Urothelium cell line (cell line): ENCODE measurements at places on chromosomes 11 and 22.

GRCh38 chr11:118198370-118198769 is 21.9 kb upstream of the SCN2B start:
- peak; percentile 68 for DNase-seq

DNA sequence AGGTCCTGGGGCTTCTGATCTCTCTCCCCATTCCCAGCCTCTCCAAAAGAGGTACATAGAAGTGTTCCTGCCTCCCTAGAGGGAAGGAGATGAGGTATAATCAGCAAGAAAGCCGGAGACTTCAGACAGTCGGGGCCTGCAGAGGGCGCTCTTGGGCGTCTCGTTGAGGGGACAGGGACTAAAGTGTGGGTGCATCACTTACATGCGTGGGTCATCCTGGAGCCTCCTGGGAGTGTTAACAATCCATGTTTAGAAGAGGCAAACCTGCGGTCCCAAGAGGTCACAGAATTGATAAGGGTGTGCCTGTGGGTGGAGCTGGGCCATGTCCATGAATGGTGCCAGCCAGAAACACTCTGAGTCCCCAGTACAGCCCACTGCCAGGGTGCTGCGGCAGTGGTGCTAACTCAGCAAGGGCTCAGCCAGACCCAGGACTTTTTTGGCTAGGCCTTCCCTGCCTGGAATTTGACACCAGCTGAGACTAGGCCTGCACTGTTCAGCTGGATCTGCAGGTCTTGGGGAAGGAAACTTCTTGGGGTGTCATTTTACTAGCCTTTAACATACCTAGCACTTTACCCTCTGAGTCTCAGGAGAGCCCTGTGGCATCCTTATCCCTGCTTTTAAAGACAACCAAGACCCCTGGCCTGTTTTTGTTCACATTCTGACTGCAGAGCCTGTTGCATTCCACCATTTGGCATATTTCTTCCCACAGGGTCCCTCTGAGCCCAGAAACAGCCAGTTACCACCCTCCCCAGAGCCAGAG is 5.5 kb downstream of the YDJC start:
- DNase-seq = peak; percentile 46

DNA sequence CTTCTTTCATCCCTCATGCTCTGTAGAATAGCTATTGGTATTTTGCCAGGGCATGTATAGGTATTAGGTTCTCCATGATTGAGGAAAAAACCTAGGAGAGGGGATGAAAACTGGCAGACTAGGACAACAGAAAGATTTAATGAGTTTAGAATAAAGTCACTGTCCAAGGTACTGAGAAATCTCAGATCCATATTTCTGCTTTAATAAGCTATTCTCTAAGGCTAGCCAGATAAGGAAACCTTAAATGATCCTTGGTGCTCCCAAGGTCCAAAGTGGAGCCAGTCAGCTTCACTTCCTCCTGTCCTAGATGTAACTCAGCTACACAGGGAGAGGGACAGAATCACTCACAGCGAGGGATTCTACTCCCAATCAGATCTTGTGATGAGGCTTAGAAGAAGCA is 13.7 kb upstream of the CSNK2A3 start:
- no peak for DNase-seq

DNA sequence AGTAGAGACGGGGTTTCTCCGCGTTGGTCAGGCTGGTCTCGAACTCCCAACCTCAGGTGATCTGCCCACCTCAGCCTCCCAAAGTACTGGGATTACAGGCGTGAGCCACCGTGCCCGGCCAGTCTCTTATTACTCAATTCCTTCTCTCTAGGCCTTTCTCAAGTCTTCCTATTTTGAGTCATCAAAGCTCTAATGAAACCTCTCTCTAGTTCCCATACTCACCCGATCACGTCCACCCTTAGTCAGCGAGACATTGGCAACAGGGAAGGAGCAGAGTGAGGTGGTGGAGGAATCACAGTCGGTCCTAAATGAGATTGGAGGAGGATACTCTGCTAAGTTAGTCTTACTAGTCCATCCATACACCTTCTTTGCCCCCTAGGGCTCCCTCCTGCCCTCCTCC is 5.0 kb downstream of the BSCL2 start:
- no peak for DNase-seq

DNA sequence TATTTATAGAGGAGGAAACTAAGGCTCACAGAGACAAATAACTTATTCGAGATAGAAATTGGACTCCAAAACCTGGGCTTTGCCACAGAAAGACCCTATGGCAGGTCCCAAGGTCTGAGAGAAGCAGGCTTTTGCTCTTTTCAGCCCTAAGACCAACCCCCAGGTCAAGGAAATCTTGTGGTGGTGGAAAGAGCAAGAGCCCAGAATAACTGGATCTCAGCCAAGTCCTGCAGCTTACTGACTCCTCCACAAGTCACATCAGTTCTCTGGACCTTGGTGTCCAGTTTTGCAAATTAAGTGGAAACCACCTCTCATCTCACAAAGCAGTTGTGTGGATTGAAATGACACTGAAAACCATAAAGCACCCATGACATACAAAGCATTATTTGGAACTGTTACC is 122.2 kb downstream of the C11orf58 start:
- no peak for DNase-seq

- peak; percentile 97 for DNase-seq
Measured at GRCh38 chr11:75142714-75143419, 8.0 kb upstream of the SLCO2B1 start.

DNA sequence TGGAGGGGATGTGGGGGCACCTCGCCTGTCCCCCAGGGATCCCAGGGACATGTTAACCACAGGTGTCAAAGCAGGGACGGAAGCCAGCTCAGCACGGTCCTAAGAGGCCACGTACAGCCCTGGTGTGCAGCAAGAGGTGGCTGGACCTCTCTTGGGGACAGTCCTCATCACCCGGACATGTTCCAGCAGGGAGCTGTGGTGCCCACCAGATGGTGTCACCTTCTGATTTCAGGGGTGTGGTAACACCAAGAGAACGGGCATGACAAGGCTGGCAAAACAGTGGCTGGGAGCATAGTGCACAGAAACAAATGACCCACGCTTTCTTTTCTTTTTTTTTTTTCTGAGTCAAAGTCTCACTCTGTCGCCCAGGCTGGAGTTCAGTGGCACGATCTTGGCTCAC is 25.6 kb upstream of the COMT start:
- no peak for DNase-seq

DNA sequence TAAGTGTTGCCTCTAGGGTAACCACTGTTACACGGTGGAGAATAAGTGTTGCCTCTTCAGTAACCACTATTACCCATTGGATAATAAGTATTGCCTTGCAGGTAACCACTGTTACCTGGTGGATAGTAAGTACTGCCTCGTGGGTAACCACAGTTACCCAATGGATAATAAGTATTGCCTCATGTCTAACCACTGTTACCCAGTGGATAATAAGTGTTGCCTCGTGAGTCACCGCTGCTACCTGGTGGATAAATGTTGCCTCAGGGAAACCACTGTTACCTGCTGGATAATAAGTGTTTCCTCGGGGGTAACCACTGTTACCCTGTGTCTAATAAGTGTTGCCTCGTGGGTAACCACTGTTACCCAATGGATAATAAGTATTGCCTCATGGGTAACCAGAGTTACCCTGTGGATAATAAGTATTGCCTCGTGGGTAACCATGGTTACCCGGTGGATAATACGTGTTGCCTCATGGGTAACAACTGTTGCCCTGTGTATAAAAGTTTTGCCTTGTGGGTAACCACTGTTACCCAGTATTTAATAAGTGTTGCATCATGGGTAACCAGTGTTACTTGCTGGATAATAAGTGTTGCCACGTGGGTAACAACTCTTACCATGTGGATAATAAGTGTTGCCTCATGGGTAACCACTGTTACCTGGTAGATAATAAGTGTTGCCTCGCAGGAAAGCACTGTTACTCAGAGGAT is 12.3 kb upstream of the NXPE4 start:
- no peak for DNase-seq

DNA sequence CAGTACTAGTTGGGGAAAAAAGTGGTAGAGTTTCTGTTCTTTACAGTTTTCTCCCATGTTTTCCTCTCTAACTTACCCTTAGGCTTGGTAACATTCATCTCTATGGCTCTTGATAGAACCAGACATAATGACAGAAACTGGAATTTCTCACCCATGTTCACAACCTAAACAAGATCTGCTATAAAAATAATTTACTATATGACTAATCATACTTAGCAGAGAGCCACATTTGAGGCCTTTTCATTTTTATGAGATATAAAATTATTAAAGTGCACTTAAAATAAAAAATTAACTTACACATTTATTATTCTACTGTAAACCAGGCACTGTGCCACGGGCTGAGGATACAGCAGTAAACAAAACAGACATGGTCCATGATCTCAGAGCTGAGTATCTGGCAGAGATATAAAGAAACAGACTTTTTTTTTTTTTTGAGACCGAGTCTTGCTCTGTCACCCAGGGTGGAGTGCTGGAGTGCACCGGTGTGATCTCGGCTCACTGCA is 98.1 kb downstream of the GAB2 start:
- DNase-seq = no peak

DNA sequence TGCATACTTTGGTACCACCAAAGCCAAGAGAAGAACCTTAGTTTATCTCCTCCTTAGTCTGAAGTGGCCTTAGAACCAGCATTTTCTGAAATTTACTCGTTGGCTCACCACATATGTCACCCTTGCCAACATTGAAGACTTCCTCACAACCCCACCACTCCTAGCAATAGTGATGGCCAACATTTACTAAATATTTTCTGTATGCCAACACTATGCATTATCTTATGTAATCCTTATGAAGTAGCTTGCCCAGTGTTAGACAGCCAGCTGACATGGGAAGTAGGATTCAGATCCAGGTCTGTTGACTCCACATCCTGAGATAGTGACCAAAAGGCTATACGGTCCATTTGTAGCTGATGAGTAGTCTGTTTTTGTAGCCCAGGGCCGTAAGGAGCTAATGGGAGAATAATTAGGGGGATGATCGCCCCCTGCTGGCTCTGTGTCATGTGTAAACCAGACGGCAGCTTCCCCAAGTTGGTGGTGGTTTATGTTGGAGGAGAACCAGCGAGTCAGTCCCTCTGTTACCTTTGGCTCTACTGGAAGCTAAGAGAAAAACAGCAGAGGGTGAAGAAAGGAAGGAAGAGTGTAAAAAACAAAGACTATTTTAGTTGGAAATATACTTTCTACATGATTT is 120.5 kb upstream of the RASSF10 start:
- DNase-seq = peak; percentile 67

- DNase-seq = no peak
Measured at GRCh38 chr22:49561338-49561737, 266.3 kb downstream of the BRD1 start.

GRCh38 chr11:5298451-5298850 is 3.3 kb downstream of the OR51B4 start:
- no peak for DNase-seq

GRCh38 chr11:128874427-128874826 is 7.3 kb upstream of the KCNJ1 start:
- DNase-seq = no peak

- no peak for DNase-seq
Measured at GRCh38 chr11:128240546-128240945, 346.8 kb downstream of the ETS1 start.

GRCh38 chr11:120354068-120354467 is 17.9 kb downstream of the ARHGEF12 start:
- no peak for DNase-seq

DNA sequence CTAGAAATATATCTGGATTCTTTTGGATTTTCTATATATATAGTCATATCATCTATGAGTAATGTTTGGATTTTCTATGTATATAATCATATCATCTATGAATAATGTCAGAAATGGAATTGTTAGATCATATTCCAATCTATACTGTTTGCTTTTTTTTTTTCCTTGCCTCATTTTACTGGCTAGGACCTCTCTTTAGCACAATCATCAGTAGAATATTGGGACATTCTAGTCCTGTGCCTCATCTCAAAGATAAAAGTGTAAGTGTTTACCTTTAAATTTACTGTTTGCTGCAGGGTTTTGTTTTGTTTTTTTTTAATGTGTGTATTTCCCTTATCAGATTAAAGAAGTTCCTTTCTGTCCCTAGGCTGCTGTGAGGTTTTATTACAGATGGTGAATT is 97.0 kb downstream of the C11orf65 start:
- DNase-seq = no peak

DNA sequence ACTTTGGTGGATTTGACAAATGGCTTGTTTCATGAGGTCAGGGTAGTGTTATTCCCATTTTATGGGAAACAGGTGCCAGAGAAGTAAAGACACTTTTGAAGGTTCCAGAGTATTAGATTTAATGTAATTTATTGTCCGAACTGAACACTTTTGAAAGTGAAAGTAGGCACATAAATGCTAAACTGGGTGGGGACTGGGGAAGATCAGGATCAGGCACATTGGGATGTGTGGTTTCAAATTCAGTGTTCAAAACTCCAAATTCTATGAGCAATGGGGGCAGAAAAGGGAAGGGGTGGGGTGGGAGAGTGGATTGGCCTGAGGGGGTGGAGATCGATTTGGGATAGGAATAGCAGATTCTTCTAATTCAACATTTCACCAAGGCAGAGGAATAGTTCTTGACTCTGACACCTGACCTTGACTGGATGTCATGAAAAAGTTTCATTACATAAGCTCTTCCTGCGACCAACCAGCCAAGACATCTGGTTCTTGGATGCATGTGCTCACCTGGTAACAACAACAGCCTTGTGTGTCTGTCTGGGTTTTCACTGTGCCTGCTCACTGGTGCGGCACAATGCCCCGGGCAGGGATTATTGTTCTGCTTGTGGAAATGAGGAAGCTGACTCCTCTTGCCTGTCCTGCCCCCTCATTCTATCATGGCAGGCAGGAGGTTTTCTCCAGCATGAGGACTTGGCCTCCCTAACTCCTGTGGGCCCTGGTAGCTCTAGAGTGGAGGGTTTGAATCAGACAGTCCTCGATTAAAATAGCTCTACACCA is 10.8 kb downstream of the PPFIBP2 start:
- DNase-seq = no peak

DNA sequence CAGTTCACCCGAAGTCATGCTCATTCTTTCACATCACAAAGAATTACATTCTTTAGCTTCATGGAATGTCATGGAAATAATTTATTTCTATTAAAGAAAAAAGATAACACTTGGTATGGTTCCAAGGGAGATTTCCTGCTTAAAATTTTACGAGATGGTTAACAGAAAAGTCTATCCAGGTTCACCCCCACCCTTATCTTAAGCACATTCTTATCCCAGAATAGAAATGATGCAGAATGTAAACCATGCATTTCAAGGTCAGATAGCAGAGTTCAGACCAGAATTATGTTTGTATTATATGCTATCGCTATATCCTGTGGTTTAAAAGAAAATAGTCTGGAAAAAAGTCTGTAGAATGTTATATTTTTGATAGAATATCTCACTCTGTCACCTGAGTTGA is 58.7 kb downstream of the GAS2 start:
- DNase-seq = no peak

DNA sequence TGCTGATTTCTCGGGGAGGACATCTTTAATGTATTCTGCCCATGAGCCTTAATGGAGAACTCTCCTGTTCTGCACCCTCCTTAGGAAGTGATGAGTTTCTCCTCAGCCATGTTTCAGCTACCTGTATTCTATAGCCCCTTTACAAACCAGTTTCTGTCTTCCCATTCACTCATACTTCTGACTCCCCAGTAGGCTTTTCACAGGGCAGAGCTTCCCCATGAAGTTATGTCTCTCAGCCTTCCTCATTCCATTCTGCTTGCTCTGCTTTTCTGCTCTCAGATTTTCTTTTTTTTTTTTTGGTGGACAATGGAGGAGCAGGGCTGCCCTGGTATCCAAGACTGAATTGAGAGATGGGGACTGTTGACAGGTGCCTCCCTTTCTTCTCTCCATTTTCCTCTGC is 4.3 kb upstream of the OR52R1 start:
- no peak for DNase-seq

- no peak for DNase-seq
Measured at GRCh38 chr11:61390161-61390560, 2.2 kb upstream of the TMEM216 start.

GRCh38 chr22:46162771-46163556 is 12.6 kb downstream of the PPARA start:
- no peak for DNase-seq
